ENCODE measurements at places on chromosomes 11 and 22.
A peak's percentile ranks its signal among the peaks of the same experiment; 100 is the strongest.

- no peak for DNase-seq
Measured at GRCh38 chr11:119772641-119773415, 43.8 kb upstream of the NECTIN1 start.

DNA sequence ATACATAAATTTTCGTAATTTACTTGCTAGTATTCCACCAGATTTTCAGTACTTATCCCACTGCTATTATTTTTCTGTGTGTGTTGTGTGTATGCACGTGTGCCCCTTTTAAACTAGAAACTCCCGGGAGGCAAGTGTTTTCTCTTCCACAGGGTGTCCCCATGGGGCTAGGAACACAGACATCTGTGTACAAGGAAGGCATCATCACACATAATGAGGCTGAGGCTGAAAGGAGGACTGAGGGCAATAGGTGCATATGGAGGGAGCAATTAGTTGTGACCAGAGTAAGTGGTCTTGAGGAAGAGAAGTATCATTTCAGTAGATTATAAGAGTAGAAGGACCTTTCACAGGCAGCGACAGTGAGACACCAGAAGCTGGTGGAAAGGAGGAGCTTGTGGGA is 2.1 kb upstream of the DPAGT1 start:
- DNase-seq, result no peak

GRCh38 chr22:25492841-25493734 is 71.4 kb upstream of the GRK3 start:
- DNase-seq, result no peak

DNA sequence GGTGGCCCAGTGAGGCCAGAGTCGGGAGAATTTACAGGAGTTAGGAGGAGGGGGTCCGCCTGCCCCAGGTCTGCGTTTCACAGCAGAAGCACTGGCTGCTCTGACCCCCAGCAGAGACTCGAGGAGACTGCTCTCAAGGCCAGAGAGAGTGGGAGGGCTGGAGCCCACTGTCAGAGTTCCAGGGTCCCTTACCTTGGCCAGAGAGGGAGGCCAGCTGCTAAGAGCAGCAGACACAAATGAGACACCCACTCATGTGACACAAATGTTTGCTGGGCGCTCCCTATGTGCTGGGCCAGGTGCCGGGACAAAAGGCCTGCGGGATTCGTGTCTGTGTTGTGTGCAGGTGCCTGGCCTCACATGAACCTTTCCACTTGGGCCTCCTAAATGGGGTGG is 2.8 kb upstream of the TNFRSF13C start:
- no peak for DNase-seq

- DNase-seq, result no peak
Measured at GRCh38 chr11:131192628-131193027, 177.8 kb upstream of the NTM start.

- DNase-seq, result peak; percentile 62
Measured at GRCh38 chr11:3134651-3135480, 30.2 kb downstream of the OSBPL5 start.

DNA sequence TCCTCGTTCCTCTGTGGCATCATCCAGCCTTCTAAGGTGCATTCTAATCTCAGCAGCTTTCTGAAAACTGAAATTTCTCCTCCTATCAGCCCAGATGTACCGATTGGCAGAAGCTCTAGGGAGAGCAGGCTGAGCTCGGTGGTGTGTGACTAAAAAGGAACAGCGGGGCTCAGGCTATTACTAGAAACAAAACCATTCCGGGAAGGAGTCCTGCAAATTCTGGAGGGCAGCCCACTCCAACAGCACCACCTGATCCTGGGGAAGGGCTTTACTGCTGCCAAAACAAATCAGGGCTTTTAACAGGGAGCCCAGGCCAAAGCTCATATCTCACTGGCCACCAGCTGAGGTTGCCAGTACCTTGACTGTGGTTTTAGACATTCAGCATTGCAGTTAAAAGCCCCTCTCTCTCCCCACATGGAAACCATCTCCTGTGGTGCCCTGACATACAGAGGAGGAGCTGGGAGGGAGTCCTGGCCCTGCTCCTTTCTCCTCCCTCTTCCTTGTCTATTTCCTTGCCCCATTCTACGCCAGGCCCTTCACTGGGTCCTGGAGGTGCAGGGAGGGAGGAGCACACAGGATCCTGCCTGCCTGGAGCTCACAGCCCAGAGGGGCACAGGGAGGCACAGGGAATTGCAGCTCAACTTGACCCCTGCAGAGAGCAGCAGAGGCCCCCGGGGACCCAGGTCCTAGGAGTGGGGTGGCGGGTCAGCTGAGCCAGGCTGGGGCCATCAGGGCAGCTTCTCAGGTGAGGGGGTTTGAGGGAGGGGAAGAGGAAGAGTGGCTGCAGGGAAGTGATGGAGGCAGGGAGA is 889 bp downstream of the PLAAT4 start:
- DNase-seq, result peak; percentile 69

DNA sequence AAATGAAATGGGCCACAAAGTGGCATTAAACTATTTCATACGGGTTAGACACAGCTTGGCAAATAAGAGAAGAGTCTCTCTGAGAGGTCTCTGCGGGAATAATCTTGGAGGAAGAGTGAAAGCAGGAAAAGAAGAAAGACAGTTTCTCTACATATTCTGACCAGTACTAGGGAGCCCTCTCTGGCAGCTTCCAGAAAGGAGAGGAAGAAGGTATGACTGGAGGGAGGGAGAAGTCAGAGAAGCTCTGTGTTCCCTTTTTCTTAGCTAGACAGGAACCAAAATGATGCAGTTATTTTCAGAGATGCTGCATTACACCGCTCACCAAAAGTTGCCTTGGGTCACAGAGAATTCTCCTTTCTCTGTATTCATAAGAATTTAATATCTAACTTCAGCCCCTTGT is 382.1 kb downstream of the KCNA4 start:
- DNase-seq, result no peak

- no peak for DNase-seq
Measured at GRCh38 chr11:77406396-77406795, 67.5 kb downstream of the PAK1 start.

- DNase-seq, result no peak
Measured at GRCh38 chr11:15114501-15115475, at the start of gene INSC. INSC (plus strand) TSS chr11:15114923; CDS start chr11:15149175, 34,252 bp downstream.

DNA sequence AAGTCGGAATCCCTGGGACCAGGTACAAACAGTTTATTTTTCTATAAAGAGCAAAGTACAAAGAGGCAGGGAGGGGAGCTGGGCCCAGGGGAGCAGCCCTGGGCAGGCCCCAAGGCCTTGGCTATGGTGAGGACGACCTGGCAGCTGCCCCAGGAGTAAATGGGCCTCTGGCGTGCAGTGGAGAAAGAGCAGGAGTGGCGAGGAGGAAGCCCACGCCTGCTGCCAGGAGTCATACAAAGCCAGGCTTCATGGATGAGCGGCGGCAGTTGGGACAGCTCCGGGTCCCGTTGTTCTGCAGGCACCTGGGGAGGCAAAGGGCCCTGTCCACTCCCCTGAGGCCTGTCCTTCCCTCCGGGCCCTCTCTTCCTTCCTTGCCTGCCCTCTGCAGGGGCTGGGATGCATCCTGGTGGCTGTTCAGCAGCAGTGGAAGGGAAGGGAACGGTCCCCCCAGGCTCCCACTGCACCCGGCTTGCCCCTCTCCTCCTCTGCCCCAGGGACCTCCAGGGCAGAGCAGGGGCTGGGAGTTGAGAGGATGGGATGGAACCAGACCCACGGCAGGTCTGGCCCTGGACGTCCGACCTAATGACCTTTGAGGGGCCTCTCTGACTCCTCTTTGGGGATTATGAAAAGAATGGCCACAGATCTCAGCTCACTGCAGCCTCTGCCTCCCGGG is 11.1 kb downstream of the RAPSN start:
- DNase-seq, result peak; percentile 68

DNA sequence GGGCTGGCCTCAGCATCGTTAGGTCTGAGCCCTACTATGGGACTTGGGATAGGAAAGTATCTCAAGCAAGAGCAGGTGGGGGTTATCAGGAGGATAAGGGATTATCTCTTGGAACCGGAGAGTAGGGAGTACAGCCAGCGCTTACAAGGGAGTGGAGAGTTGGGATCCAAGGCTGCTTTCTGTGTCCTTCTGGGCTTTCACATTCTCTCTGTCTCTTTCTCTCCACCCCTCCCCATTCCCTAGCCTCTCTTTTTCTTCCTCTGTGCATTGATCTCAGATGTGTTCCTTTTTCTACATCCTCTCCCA is 170.2 kb downstream of the BUD13 start:
- no peak for DNase-seq

DNA sequence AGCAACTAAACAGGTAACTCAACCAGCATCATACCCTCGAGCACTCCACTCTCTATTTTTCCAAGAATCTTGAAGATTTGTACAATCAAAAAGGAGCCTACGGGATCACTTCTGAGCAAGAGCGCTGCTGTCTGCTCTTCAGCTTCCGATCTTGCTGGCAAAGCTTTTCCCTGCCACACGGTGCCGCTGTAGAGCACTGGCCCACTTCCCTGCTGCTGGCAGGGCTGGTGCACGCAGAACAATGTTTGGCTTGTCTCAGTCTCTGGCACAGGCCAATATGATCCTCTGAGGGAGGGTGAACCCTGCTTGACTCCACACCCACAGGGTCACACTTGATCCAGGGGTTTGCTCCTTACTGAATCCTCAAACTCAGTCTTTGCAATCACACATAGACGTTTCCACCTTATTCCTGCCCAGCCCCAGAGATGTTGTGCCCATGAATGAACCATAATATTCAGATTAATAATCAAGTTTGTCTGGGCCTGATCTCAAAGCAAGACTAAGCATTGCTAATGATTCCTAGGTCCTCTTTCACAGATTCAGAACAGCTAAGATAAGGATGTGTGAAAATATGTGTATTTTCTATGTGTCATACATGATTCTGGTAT is 536.6 kb downstream of the SOX6 start:
- peak; percentile 88 for DNase-seq

DNA sequence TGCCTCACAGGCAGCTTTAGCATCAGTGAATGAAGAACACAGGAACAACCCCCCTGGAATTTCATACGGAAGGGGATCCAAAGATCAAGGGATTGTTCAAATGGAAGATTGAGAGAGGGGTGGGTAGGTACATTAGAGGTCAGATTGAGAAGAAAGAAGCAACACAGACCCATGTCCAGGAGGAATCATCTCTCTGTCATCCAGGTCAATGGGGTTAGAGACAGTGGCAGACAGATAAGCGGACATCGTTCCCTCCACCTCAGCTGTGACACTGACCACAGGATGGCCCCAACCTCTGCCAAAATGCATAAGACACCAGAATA is 1.9 kb upstream of the NPAS4 start:
- DNase-seq, result no peak

DNA sequence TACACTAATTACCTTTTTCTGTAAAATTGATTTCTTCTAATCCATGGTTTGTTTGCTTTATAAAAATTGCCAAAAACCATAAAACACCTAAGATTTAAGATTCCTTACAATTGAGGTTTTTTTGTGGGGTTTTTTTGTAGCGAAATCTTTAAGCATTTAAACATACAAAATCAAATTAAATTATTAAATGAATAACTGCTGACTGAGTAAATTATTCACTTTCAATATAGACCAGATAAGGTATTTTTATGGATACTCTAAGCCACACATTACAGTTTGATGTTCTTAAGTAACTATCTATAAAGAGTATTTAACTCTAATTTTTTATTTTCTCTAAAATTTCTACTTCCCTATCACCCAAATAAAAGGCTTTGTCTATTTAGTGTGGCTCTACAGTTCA is 55.5 kb downstream of the PIK3C2A start:
- no peak for DNase-seq

- no peak for DNase-seq
Measured at GRCh38 chr11:119472186-119472855, 49.3 kb upstream of the THY1 start.

DNA sequence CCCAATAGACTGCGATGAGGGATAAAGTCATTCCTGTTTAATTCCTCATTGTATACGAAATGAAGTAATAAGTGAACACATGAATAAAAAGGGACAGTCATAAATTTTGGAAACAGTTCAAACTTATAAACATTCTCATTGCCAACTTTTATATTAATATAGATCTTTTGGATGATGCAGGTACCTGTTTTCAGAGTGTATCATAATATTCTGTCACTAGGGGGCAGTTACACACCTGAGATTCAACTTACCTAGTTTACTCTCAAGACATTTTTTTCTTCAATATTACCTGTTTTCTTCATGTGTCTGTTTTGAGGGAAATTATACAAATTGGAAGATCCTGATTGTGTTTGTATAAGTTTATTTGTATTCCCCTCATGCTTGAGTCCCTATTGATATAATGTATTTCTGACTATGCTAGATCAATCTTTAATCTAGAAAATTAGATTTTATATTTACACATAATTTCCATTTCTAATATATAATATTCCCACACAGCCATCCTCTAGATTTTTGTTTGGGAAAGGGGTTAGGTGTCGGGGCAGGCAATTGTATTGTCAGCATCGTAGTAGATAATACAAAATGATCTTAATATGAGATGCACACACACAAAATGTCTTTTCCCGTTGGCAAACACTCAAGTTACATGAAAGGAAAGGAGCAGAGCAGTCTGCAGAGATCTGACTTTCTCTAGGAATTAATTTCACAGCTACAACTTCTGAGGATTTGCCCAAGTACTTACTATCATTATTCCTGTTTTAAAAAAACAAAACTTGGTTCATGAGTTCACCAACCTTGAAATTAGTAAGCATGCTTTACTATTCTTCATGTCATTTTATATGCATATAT is 18.4 kb downstream of the FDX1 start:
- no peak for DNase-seq

- DNase-seq, result no peak
Measured at GRCh38 chr11:83979593-83979992, 693.4 kb upstream of the CCDC90B start.

- no peak for DNase-seq
Measured at GRCh38 chr11:73622926-73623593, 23.3 kb upstream of the PLEKHB1 start.

- no peak for DNase-seq
Measured at GRCh38 chr11:120197977-120198376, 12.9 kb upstream of the OAF start.

DNA sequence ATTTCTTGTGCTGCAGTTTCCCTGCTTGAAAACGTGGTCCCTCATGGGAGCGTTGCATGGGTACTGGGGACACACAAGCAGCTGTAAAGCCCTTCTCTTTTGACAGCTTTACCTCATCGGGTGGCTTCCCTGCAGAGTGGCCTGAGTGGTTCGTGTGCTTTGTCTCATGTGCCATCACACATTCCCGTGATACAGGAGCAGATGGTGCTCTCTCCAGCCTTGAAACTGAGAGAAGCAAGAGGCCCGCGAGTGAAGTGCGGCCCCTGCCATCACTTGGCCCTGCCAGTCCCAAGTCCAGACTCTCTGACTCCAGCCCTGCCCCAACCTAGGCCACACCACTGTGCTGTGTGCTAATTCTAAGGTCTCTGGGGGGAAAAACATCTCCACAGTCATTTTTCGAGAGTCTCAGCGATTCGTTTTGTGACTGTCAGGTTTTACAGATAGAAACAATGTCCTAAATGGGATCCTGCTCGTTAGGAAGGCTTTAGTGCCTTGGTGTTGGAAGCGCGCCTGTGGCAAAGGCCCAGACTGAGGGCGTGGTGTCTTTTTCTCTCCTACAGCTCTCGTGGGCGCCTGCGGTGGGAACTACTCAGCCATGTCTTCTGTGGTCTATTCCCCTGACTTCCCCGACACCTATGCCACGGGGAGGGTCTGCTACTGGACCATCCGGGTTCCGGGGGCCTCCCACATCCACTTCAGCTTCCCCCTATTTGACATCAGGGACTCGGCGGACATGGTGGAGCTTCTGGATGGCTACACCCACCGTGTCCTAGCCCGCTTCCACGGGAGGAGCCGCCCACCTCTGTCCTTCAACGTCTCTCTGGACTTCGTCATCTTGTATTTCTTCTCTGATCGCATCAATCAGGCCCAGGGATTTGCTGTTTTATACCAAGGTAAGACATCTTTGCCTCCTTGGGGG is 64.2 kb downstream of the KREMEN1 start:
- DNase-seq, result no peak

Data from heart left ventricle (tissue), 16 donors.